ENCODE measurements at places on chromosomes 5 and 9.

DNA sequence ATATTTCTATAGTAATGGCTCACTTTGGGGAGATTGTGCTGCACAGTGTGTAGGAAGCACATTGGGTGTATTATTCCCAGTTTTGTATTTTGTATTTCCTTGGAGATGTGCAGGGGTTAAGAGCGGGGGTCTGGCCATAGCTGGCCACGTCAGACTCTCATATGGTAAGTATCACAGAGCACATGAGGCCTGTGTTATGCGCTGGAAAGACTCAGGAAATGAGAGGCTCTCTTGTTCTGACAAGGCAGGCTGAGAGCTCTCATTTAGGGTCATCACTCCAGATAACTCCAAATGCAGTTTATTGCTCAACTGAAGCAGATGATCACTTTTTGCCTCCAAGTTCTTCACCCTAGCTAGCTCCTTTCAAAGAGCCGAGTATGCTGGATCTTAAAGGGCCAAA, 205.7 kb downstream of the NTRK2 start:
- DNase-seq = no peak

DNA sequence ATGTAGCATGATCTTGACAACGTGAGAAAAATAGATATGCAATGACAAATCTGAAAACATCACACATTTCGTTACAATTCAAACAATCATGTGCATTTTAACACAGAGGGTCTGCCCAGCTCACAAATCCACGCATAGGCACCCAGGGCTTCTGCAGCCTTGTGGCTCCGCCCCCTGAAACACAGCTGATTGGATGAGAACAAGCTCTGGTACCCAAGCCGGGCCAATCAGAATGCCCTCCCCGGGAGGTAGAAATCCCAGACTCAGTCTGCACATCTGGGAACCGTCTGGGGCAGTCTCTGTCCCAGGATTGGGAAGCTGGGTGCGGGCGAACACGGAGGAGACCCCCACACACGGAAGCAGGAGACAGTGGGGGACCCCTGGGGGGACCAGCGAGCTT, 137.5 kb downstream of the GAPVD1 start:
- no peak for DNase-seq

DNA sequence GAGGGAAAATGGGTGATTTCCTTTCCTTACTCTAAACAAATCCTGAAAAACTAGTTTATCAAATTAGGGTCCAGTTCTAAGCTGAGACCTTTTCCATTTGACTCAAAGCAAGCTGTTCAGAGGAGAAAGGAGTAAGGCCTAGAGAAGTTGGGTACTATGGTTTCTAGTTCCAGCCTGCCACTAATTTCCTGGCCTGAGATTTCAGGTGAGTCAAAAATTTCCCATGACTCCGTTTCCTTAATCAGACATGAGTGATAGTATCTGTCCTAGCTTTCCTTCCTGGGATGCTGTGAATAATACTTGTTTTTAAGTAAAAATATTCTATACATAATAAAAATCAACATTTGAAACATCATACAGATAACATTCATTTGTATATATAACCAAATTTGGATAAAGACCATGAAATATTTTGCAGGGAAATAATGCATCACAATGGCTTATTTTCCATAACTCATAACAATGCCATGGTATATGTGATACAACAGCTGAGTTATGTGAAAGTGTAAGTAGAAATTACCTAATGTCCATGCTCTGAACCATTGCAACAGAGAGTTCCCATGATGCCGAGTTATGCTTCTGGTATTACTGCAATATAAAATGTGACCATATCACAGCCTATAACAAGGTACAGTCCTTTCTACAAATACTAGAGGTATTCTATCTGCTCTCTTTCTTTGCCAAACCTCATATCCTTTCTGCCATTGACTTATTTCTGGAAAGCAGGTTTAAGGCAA, 142.7 kb downstream of the MLLT3 start:
- DNase-seq = no peak

- no peak for DNase-seq
Measured at GRCh38 chr9:22073349-22073748, 64.2 kb upstream of the CDKN2B start.

GRCh38 chr9:130666393-130667119, 2.2 kb downstream of the PRDM12 start:
- no peak for DNase-seq

DNA sequence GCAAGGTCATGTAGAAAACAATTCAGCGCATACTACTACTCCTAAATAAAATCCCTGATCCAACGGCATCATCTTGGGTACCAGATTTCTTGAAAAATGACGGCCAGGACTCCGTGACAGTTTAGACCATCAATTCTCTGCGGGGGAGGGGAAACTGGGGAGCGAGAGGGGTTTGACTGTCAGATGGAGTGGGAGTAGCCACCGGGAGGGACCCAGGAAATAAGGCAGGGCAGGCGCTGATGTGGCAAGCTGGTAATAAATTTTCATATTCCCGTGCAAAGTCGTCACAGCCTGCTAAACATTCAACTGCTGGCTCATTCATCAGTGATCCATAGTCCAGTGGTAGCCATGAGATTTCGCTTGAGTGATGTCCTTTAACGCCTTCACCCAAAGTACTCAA, 457 bp upstream of the CDH18 start:
- DNase-seq = no peak

DNA sequence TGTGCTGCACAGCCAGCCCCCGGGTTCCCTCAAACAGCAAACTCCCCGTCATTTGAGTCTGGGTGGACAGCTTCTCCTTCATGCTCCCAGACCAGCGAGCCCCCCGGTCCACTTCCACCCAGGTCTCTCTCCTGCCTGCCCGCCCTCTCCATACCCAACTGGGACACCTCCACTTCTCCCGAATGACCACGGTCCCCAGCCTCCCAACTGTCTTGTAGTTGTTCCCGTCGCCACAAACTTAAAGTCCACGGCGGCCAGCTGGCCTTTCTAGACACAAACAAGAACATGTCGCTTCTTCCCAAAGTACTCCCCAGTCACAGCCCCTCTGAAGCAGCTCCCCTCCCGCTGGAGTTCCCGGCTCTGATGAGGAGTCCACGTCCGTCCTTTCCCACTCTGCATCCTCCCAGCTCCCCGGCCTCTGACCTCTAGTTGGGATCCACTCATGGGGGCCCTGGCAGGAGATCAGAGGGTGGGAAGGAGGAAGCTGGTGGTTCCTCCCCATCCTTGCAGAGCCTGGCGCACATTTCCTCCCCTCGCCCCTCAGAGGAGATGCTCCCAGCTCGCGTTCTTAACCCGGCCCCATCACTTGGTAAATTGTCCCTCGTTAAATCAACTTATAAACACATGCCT, 24.1 kb upstream of the PPP1R26 start:
- no peak for DNase-seq

DNA sequence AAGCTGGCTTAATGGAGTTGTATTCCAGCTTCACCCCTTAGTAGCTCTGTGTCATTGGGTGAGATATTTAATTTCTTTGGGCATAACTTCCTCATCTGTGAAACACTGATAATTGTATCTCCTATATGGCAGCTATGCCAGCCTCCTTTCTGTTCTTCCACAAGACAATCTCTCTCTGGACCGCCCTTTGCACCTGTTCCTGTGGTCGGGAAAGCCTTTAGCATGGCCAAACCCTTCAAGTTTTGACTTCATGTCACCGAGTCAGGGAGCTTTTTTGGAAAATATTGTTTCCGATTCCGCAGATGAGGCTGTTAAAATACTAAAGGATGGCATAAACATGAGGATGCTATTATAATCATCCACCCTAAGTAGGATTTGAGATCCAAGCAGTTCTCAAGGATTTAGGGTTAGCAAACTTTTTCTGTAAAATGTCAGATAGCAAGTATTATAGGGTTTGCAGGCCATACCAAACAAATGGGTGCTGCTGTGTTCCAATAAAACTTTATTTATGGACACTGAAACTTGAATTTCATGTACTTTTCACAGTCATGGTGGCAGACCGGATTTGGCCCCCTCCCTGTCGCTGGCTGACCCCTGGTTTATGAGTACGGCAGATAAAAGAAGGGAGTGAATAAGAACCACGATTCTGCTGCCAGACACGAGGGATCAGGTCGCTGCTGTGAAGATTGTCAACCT, 695 bp upstream of the NDFIP1 start:
- DNase-seq = no peak

- DNase-seq = no peak
Measured at GRCh38 chr9:97695995-97696802, 941 bp downstream of the XPA start.

GRCh38 chr5:18159331-18159730, 525.1 kb downstream of the TAF11L14 start:
- no peak for DNase-seq

GRCh38 chr9:136529516-136530460, 16.1 kb downstream of the NOTCH1 start:
- no peak for DNase-seq

- DNase-seq = peak; percentile 99
Measured at GRCh38 chr9:21591221-21592062, 109.3 kb upstream of the IFNE start.

DNA sequence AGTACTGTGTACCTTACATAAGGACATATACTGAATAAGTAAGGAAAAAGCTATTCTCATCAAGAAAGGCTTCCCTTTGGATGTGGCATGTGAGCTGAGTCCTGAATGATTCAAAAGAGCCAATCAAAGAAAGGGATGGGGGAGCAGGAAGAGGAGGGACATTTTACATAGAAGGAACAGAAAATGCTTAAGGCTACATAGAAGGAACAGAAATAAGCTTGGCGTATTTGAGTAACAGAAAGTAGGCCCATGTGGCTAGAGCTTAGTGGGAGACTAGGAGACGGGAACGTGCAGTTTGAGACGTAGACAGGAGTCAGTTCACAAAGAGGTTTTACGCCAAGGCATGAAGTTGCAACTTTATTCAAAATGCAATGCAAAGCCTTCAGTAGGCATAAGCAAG, 126.3 kb downstream of the CEMIP2 start:
- DNase-seq = no peak

DNA sequence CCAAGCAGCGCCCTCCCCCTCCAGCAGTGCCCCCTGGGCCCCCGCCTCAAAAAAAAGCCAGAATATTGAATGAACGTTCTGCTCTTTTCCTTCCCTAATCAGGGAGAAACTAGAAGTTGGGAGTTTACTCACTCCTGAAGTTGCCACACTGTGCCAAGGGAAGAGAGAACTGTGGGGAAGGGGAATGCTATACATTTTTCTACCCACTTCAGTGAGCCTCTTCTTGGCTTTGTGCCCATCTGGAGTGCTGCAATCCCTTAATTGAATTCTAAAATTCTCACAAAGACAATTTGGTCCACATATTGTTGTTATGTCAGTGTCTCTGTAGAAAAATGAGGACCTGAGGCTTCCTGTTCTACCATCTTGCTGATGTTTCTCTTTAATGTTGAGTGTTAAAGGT, 443.7 kb downstream of the DIRAS2 start:
- no peak for DNase-seq

DNA sequence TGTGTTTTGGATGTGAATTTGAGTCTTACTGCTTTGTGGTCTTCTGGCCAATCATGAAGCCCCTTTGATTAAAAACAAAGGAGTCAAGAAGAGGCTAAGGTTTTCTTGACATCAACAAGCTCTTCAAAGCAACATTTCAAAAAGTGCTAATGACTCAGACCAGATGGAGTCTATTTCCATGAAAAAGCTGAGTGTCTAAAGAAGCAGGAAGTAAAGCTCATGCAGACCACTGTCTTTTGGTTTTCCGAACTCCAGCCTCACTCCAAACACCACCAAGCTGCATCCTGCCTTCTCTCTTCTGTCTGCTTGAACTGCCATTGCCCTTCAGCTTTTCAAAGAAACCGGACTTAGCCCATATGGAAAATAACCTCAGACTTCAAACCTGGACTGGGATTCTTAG, 115.2 kb downstream of the PRDM6 start:
- DNase-seq = no peak

GRCh38 chr9:36247356-36247755, 10.9 kb downstream of the GNE start:
- no peak for DNase-seq

DNA sequence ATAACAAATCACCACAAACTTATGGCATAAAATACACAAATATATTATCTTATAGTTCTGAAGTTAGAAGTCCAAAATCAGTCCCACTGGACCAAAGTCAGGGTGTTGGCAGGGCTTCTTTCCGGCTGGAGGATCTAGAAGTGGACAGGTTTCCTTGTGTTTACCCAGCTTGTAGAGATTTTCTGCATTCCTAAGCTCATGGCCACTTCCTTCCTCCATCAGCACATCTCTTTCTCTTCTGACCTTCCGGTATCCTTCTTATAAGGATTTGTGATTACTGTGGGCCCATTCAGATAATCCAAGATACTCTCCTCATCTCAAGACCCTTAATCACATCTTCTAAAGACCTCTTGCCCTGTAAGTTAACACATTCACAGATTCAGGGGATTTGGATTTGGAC, 97.6 kb downstream of the RAB3C start:
- no peak for DNase-seq

DNA sequence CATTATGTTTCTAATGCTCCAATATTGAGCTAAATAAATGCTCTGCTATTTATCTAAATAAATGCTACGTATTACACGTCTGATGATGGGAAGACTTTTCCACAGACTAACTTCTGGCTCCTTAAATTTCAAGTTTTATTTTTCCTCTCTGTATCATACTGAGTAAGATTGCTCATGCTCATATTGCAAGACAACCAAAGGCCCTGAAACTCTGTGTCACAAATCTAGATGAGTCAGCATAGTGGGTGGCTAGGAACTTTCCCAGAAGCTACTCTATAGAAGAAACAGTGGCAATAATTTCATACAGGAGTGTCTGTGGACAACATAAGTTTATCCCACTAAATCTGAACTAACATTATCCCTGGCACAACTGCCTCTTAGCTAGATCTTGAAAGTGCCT, 53.0 kb upstream of the RFX3 start:
- no peak for DNase-seq

DNA sequence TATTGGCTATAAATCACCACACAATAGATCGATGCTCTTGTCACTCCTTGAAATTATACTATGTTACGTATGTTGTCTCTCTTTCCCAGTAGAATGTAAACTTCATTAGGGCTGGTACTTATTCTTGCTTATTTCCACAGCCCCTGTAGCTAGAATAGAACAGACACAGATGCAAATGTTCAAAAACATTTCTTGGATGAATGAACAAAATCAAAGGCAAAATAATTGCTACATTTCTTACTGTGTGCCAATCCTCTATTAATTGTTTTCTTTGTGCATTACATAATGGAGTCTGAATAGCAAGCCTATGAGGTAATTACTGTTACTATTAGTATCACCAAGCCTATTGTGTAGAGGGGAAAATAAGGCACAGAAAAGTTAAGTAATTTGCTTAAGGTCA, 725 bp upstream of the OR13C2 start:
- no peak for DNase-seq
